IPS DF 6.9 (cell line): ENCODE measurements at places on chromosomes 11 and 22.
A peak's percentile ranks its signal among the peaks of the same experiment; 100 is the strongest.

DNA sequence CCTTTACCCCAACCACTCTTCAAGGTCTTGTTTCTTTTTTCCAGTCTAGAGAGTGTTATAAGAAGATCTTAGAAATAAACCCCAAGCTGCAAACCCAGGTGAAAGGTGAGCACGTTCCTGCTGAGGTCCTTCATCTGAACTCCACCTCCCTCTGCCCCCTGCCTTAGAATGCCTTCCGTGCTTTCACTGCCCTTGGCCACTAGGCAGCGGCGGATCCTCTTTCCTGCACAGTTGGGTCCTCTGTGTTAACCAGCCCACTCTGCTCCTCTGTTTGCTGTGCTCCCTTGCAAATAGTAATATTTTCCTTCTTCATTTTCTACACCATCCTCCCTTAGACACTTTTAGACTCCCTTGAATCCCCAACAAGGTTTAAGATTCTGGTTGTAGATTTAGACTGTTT, 24.3 kb downstream of the TTC12 start:
- H3K36me3 ChIP-seq, result no peaks in the 10 kb centered on the region
- no peak overlapping the region for H3K4me3 ChIP-seq
- DNase-seq, result no peak

DNA sequence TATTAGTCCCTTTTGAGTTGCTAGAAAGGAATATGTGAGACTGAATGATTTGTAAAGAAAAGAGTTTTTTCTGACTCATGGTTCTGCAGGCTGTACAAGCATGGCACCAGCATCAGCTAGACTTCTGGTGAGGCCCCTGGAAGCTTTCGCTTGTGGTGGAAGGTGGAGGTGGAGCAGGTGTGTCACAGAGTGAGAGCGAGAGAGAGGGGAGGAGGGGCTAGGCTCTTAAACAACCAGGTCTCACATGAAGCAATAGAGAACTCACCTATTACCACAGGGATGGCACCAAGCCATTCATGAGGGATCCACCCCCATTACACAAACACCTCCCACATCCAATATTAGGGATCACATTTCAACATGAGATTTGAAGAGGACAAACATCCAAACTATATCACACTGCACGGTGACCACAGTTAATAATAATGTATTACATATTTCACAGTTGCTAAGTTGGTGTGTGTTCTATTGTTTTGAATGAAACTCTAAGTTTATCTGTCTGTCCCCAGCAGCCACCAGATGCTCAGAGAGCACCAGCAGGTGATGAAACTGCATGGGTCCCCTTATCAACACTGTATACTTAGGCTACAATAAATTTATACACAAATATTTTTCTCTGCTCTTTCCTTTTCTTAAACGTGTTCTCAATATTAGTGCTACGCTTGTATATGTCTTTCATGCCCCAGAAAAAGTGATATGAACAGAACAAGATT, 14.1 kb downstream of the ZFP91 start:
- peaks cover 3% of the 10 kb centered on the region; the same call in 1 of the 2 replicates for H3K36me3 ChIP-seq
- H3K27me3 ChIP-seq, result no peaks in the 10 kb centered on the region
- H3K27ac ChIP-seq, result no peak overlapping the region
- H3K4me3 ChIP-seq, result no peak overlapping the region
- H3K4me1 ChIP-seq, result no peaks in the 10 kb centered on the region

DNA sequence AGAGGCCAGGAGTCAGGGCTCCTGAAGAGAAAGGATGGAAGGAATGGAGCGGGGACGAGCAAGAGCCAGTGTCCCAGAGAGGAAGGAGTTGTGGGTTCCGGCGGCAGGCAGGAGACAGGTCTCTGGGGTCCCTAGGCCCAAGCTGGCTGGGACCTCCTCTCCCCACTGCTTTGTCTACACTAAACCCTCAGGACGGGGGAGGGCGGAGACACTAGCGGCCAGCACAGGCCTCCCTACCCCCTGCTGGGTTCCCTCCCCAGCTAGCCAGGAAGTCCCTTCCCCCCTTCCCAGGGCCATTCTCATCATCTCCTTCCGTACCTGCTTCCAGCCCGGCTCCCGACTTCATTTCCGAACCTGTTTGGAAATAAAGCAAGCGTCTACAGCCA, 79.5 kb downstream of the ST3GAL4 start:
- no peaks in the 10 kb centered on the region for H3K36me3 ChIP-seq
- peaks cover 4% of the 10 kb centered on the region for H3K4me1 ChIP-seq
- no peak overlapping the region for H3K4me3 ChIP-seq
- no peak for DNase-seq

- H3K27me3 ChIP-seq, result no peaks in the 10 kb centered on the region
- H3K27ac ChIP-seq, result no peak overlapping the region
- H3K4me3 ChIP-seq, result no peak overlapping the region
These were observed 253.0 kb upstream of the CCDC179 start for GRCh38 chr11:23112987-23113886.

GRCh38 chr22:38802671-38803121, 8.8 kb upstream of the DNAL4 start:
- H3K27ac ChIP-seq, result no peak overlapping the region
- no peaks in the 10 kb centered on the region for H3K36me3 ChIP-seq
- DNase-seq, result no peak

- peaks cover 9% of the 10 kb centered on the region for H3K4me1 ChIP-seq
- H3K36me3 ChIP-seq, result no peaks in the 10 kb centered on the region
- no peak for DNase-seq
- H3K27me3 ChIP-seq, result no peaks in the 10 kb centered on the region
- H3K27ac ChIP-seq, result no peak overlapping the region
- H3K4me3 ChIP-seq, result no peak overlapping the region
These were observed 7.3 kb downstream of the RTN4RL2 start for GRCh38 chr11:57467508-57468157.

DNA sequence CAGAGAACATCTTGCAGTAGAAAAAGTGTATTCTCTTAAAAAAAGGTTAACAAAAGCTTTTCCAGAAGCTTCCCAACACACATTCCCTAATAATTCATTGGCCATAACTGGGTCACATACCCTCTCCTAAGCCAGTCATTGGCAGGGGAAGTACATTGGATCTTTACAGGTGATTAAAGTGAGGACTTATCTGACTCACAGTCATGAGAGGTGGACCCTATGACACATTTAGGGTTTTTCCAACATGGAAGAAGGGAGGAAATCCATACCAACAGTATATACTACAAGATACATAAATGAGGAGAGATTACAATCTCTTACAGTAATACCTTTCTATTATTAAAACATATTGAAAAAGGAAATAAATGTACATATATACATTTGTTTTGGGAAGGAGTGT, 72.2 kb downstream of the CCDC73 start:
- no peak overlapping the region for H3K4me3 ChIP-seq
- no peak overlapping the region for H3K27ac ChIP-seq
- H3K4me1 ChIP-seq, result no peaks in the 10 kb centered on the region
- H3K36me3 ChIP-seq, result no peaks in the 10 kb centered on the region
- H3K27me3 ChIP-seq, result no peaks in the 10 kb centered on the region
- DNase-seq, result no peak

DNA sequence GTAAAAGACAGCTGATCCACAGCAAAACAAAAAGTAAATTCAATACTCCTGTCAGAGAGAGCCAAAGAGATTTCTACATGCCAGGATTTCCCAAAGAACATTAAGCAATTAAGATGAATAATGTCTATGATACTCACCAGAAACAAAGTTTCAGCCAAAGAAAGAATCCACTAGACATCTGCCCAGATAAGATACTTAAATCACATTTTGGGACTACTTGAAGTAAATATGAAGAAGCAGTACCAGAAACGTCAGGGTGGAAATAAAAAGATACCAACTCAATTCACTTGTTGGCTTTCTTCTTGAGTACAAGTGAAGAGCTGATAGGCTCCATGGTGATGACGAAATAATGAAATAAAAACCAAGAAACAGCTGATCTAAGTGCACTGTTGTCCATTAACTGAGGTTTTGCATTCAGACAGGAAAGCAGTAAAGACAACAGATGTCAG, 31.6 kb upstream of the ARHGAP32 start:
- no peak for DNase-seq
- no peak overlapping the region for H3K27ac ChIP-seq
- no peaks in the 10 kb centered on the region for H3K27me3 ChIP-seq

DNA sequence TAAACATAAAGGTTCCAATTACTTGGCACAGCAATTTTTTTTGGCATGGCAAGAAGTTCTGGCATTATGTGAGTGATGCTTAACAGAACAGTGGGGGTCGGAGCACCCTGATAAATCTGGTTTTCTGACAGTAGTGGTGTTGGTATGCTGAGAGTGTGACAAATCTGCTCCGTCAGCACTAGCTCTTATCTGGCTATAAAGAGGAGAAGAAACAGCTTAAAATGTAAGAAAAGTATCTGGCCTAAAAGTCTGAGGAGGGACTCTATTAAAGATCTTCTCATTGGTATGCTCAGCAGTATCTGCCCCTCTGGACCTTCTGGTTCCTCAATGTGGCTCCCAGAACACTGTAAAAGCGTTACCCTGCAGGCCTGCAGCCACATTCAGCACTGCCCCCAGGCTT, 137.4 kb downstream of the PLEKHA7 start:
- H3K27ac ChIP-seq, result no peak overlapping the region
- no peaks in the 10 kb centered on the region for H3K27me3 ChIP-seq
- H3K36me3 ChIP-seq, result no peaks in the 10 kb centered on the region
- no peak overlapping the region for H3K4me3 ChIP-seq

GRCh38 chr11:83521647-83522596, 235.8 kb upstream of the CCDC90B start:
- no peaks in the 10 kb centered on the region for H3K4me1 ChIP-seq
- H3K4me3 ChIP-seq, result no peak overlapping the region
- peak; percentile 37 for DNase-seq
- no peaks in the 10 kb centered on the region for H3K27me3 ChIP-seq
- no peaks in the 10 kb centered on the region for H3K36me3 ChIP-seq
- H3K27ac ChIP-seq, result no peak overlapping the region

GRCh38 chr22:17260950-17261349, 41.7 kb upstream of the ADA2 start:
- no peak overlapping the region for H3K4me3 ChIP-seq
- no peak overlapping the region for H3K27ac ChIP-seq
- no peaks in the 10 kb centered on the region for H3K36me3 ChIP-seq
- H3K4me1 ChIP-seq, result peaks cover 17% of the 10 kb centered on the region; the same call in 1 of the 2 replicates
- H3K27me3 ChIP-seq, result no peaks in the 10 kb centered on the region
- no peak for DNase-seq

GRCh38 chr11:86500500-86501140, 125.9 kb downstream of the CCDC81 start:
- no peak for DNase-seq
- H3K27me3 ChIP-seq, result no peaks in the 10 kb centered on the region
- H3K4me3 ChIP-seq, result no peak overlapping the region
- H3K36me3 ChIP-seq, result no peaks in the 10 kb centered on the region
- no peak overlapping the region for H3K27ac ChIP-seq

DNA sequence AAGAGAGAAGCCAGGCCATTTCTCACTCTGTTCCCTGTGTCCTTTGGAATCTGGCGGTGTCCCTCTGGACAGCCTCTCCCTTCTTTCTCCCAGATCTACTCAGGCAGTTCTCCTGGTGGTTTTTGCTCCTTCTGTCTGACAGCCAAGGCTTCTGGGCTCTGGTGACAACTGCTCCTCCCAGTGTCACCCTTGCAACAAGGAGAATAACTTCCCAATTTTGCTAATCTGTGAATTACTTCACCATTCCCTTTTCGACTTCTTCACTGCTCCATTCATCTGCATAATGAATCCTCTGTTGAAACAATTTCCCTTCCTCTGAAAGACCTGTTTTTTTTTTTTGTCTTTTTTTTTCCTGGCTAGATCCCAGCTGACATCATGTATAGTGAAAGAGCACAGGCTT, 56.3 kb upstream of the PDE3B start:
- H3K4me3 ChIP-seq, result no peak overlapping the region
- DNase-seq, result no peak
- H3K36me3 ChIP-seq, result no peaks in the 10 kb centered on the region

- DNase-seq, result no peak
- H3K27ac ChIP-seq, result no peak overlapping the region
- peaks cover 3% of the 10 kb centered on the region; the same call in 1 of the 2 replicates for H3K36me3 ChIP-seq
- H3K27me3 ChIP-seq, result no peaks in the 10 kb centered on the region
- H3K4me3 ChIP-seq, result no peak overlapping the region
- no peaks in the 10 kb centered on the region for H3K4me1 ChIP-seq
These were observed 91.5 kb upstream of the YWHAH start for GRCh38 chr22:31852691-31853421.

DNA sequence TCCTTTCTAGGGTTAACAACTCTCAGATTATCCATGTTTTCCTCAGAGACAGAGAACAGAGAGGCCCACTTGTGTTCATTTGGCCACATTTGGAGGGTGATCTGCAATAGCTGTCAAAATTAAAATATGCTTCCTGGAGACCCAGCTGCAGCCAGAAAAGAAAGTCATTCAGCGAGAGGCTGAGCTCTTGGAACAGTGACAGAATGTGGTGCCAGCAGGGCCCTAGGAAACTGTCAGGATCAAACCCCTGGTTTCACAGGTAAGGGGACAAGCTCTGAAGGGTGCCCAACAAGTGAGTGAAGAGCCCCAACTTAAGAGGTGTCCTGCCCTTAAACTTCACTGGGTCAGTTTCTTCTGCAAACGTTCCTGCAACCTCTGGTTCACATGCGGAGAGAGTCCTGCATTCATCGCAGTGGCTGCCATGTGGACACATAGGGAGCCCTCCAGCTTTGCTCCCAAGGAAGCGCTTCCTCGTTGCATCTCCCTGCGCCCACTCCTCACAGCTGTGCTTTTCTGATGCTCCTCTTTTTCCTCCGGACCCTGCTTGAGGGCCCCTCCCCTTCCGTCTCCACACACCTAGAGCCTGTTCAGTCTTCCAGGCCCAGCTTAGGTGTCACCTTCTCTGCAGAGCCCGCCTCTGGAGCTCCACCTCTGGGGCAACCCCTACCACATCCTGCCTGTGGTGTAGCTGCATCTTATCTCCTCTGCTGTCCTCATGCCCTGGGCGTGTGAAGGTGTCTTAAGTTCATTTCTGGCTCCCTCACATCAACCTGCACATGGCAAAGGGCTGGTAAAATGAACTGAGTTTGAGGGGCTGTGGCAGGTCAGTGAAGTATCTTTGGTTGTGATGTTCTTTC, 3.9 kb downstream of the UCP3 start:
- no peaks in the 10 kb centered on the region for H3K36me3 ChIP-seq
- H3K27ac ChIP-seq, result no peak overlapping the region
- DNase-seq, result no peak
- H3K4me1 ChIP-seq, result no peaks in the 10 kb centered on the region
- no peaks in the 10 kb centered on the region for H3K27me3 ChIP-seq

DNA sequence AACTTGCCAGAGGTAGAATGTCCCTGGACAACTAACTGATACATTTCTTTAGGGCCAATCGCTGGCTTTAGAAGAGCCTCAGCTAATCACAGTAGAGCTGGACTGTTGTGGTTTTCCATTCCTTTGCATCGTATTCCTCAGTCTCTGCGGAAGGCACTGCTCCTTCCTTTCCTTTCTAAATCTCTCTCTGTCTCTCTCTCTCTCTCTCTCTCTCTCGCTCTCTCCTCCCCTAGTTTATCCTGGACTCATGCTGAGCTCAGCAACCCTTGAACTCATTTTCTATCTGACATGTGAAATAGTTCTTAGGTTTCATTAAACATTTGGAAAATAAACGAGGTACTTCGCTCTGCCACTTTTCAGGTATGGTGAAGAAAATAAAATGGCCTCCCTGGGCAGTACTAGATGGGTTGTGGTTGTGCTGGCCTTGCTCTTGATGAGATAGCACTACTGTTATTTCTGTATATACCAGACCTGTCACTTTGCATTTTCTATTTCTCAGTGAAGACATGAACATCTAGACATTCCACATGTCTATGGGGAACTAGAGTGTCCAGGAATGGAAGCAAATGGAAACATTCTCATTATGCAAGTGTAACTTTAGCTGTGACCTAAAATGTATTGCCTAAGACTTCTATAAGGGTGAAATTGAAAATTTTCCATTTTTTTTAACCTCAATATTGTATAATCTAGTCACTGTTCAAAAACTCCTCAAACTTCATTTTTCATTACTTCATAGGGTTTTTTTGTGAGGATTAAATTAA, 12.0 kb upstream of the SESN3 start:
- H3K4me3 ChIP-seq, result no peak overlapping the region
- H3K4me1 ChIP-seq, result no peaks in the 10 kb centered on the region
- no peak for DNase-seq
- H3K27me3 ChIP-seq, result no peaks in the 10 kb centered on the region
